ENCODE measurements at places on chromosomes 6 and 20.

- DNase-seq = no peak
Observed at GRCh38 chr6:35429463-35429862, 22.7 kb upstream of the FANCE start.

DNA sequence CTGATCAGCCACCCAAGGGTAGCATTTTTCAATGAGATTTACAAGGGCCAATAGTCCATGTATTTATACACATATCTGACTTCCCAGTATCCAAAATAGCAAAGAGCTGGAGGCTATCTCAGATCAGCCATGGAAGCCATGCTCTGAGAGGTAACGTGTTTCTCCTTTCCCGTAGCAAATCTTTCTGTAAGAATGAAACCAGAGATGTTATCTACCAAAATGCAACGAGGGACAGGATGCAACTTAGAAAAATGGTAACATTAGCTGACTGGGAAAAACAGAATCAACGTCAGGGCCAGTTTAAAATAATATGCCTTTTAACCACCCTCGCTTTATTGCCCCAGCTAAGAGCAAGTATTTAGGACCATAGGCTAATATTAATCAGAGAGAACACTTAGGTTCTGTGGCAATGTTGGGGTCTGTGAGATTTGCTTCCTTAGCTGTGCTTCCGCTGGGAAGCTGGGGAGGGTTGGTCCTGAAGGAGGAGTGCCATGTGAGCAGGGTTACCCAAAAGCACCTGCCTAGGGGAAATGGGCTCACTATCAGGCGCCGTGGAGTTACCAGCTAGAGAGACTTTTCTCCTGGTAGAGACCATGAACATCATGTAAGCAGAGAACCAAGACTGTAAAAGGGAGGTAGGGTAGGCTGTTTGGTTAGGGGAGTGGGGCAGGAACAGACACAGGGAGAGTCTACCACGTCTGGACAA lies 1.2 kb downstream of the ZNF831 start:
- DNase-seq = no peak

DNA sequence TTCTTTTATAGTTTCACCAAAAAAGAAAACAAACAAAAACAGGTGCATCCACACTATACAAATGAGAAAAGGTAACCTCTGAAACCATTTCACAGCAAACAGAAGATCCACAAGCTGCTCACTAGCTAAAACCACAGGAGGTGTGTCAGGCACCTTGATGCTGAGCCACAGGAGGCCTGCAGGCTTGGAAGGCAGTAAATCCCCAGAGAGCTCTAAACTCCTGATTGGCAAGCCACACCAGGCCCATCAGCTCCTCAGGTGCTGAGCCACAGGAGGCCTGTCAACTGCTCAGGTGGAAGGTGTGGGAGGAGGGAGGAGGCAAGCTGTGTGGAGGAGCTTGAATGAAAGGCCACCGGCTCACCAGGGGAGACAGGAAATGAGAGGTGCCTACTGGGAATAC lies 273.0 kb downstream of the PKHD1 start:
- DNase-seq = no peak

- no peak for DNase-seq
Observed at GRCh38 chr6:137766596-137767370, 100.3 kb upstream of the TNFAIP3 start.

DNA sequence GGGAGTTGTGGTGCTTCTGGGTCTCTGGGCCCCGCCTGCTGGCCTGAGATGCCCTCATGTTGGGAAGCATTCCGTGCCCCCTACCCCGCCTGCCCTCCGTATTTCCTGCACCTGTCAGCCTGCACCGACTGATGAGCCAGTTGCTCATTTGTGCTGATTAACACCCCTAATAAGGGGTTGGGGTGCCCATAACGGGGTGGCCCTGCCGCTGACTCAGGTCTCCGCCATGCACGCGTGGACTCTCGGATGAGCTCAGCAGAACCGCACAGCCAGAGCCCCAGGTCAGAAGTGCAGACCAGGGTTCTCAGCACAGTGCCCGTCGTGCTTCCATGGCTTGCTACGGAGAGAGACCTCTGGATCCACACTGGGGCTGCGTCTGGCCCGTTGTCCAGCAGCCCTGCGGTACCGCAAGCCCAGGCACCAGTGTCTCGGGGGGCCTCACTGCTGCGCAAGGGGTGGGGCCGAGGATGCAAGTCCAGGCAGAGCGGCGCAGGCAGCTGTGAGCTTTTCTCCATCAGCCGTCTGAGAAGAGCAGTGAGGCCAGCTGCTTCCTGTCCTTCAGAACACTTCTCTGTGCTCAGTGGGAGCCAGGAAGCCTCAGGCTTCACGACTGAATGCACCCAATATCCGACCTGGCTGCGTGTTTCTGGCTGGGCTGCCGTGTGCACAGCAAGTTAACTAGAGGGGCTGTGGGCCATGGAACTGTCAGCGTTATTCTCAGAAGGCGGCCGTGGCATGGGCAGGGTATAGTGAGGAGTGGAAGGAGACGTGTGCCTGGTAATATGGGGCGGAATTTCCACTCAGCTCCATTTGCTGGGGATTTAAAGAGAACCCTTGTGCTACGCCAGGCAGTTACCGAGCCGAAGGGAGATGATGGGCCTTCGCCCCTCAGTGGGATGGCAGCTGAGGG lies 18.6 kb downstream of the MTG2 start:
- no peak for DNase-seq

- no peak for DNase-seq
Observed at GRCh38 chr20:49909499-49910339, 5.6 kb downstream of the SPATA2 start.

- no peak for DNase-seq
Observed at GRCh38 chr20:40016392-40016791, 672.6 kb downstream of the MAFB start.

GRCh38 chr6:113414511-113414910 lies 442.6 kb upstream of the MARCKS start:
- DNase-seq = no peak

- no peak for DNase-seq
Observed at GRCh38 chr6:53773044-53773696, 21.6 kb upstream of the LRRC1 start.

DNA sequence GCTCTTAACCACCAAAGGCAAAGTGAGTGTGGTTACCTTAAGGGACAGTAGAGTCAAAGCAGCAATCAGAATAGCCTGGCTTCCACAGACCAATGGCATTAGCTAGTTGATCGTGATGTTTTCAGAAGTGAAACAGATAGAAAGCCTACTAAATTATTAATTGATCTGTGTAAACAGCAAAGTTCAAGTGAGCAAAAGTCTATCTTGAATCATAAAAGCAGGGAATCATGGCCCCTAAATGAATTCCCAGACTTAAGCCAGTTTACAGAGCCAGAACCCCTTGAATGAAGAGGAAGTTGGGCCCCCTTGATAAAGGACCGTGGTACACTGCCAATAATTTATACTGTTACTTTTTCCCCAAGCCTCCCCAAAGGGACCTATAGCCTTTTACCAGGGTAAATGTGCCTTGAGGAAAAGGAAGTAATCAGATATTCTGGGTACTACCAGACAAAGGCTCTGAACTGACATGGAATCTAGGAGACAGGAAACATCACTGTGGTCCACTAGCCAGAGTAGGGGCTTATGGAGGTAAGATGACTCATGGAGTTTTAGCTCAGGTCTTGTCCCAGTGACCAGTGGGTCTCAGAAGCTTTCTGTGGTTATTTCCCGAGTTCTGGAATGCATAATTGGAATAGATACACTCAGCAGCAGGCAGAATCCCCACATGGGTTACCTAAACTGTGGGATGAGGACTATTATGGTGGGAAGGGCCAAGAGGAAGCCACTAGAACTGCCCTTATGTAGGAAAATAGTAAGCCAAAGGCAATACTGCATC lies 317.5 kb downstream of the CD83 start:
- DNase-seq = no peak

GRCh38 chr6:163318071-163318786 lies 96.3 kb upstream of the QKI start:
- no peak for DNase-seq

- DNase-seq = no peak
Observed at GRCh38 chr6:24584382-24584720, 61.6 kb downstream of the KIAA0319 start.

DNA sequence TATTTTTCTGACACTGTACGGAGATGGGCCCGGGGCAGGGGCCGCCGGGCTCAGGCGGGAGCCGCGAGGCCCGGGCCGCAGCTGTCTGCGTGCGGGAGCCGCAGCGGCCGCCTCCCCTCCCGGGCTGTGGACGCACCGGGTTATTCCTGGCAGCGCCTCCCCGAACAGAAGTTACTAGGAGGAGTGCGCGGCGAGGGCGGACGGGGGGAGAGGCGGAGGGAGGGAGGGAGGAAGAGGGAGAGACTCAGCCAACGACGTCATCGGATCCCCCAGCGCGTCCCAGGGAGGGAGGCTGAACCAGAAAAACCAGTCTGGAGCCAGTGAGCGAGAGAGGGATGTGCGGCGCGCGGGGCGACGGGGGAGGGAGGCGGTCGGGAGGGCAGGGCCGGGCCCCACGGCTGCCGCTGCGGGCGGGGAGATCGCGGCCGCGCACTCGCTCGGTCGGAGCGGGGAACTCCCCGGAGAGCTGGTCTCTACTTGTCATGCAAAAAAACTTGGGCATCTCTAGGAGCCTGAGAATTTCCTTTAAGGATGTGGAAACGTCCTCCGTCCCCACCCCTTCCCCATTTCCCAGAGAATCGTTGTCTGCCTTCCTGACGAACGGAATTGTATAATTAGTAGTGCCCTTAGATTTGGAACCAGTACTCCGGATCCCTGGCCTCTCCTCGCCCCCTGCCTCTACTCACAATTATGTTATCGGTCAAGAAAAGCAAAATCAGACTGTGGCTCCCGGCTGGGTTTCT lies 1.4 kb upstream of the HIVEP2 start:
- peak; percentile 87 for DNase-seq

DNA sequence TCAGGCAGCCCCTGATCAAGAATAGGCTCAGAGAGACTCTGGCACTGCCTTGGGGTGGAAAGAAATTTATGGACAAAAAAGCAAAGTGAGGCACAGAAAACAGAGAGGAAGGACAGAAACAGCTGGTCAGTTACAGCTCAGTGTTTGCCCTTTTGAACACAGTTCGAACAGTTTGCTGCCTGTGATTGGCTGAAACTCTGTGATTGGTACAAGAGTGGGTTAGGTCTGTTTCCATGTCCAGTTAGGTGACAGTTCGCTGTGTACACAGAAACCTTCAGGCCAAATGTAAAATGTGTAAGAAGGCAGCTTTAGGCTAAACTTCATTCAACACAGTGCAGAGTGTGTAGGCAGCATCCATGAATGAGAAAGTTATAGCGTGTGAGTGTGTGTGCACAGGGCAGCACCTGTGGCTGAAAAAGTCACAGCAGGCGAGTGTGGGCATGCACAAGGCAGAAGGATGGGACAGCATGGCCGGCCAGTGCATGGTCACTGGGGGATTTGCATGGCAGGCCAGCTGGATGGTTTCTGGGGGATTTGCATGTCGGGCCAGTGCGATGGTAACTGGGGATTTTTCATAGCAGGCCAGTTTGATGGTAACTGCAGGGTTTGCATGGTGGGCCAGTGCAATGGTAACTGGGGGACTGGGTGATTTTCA lies 75.4 kb upstream of the FRMD1 start:
- no peak for DNase-seq

DNA sequence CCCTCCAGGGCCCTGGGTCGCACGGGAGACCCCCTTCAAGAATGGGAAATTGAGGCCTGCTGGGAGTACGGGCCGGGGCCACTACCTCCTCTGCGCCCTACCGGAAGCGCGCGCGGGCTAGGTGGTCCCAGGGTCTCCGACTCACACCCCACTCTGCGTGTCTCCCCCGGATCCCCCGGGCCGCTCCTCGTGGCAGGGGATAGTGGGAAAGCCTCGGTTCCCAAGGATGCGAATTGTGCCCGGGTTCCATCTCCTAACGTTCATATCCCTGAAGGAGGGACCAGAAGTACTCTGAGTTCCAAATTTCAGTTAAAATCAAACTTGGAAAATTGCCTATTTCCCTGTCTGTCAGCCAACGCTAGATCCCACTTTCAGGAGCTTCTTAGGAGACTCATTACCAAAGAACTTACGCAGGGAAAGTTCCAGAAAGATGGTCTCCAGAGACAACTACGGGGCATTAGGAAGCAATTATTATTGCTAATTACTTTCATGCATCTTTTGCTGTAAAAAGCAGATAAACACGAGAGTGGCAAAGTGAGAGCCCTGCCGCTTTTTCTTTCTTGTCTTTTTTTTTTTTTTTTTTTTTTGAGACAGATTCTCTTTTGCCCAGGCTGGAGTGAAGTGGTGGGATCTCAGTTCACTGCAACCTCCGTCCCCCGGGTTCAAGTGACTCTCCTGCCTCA lies 858 bp downstream of the FAM83D start:
- no peak for DNase-seq

- DNase-seq = no peak
Observed at GRCh38 chr6:120853489-120853888, 480.8 kb downstream of the TBC1D32 start.

GRCh38 chr6:89066940-89067646 lies 13.5 kb upstream of the PNRC1 start:
- DNase-seq = no peak

- no peak for DNase-seq
Observed at GRCh38 chr6:146041282-146041681, 12.4 kb downstream of the GRM1 start.

Data from NK-92 treated with Interleukin-12 subunit alpha and Interleukin-12 subunit beta, amount 100 ng/mL, for 24 hours (cell line).